Fibroblast of the aortic adventitia (primary cell): ENCODE measurements at places on chromosomes 12 and 14.

DNA sequence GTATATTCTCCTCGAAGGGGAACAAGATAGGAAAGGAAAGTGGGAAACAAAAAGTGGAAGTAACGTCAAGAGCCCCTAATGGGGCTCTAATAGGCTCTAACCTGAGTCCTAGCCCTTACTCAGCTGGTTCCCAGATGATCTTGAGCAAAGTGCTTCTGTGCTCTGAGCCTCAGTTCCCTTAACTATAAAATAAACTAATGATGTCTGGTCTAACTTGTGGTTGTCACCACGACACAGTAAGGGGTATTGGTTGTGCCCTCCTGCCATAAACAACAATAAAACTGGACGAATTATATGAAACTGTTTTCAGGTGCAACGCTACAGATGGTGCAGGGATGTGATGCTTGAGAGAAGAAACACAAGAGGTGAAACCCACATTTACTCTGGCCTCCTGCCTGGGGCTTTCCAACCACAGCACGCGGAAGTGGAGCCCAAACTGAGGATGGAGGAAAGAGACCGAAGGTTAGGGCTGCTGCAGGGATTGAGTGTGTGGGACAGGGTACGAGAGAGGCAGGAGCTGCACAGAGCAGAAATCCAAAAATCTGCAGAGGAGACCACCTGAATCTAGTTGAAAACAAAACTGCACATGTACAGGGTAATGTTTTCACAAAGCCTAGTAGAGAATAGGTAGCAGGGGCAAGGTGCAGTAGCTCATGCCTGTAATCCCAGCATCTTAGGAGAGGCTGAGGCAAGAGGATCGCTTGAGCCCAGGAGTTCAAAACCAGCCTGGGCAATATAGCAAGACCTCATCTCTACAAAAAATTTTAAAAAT, 45.6 kb upstream of the BCL2L14 start:
- no peak for DNase-seq

DNA sequence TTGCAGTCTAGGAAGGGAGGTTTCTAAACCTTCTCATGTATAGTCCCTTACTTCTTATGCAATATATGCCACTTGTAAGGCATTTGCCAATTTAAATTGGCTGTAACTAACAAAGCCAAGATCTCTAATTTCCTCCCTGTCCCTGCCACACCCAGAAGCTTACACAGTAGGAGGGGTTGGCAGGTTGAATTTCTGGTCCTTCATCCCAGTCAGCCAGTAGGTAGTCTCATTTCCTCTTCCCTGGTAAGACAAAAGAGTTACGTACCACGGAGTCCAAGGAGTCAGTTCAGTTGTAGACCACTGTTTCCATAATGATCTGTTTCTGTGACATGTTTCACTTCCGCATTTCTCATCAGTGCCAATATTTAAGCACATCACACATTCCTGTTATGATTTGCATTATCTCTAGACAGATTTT, 47.0 kb upstream of the PLBD1 start:
- DNase-seq, result no peak

DNA sequence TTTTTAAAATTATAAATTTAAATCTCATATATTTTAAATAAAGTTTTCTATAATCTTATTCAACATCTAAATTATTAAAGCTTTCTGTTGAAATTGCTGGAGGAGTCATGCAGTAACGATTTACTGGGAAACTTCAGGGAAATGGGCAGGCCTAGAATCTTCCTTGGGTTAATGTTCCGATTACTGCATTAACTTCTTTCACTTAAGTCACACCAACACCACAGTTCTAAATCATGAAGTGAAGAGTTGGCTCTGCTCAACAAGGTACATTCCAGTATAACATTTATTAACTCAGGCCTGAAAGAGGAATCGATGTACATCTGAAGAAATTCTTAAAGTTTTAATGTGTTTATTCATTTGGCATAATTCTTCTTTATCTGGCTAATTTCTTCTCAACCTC, 244.3 kb downstream of the CCER1 start:
- DNase-seq, result no peak

DNA sequence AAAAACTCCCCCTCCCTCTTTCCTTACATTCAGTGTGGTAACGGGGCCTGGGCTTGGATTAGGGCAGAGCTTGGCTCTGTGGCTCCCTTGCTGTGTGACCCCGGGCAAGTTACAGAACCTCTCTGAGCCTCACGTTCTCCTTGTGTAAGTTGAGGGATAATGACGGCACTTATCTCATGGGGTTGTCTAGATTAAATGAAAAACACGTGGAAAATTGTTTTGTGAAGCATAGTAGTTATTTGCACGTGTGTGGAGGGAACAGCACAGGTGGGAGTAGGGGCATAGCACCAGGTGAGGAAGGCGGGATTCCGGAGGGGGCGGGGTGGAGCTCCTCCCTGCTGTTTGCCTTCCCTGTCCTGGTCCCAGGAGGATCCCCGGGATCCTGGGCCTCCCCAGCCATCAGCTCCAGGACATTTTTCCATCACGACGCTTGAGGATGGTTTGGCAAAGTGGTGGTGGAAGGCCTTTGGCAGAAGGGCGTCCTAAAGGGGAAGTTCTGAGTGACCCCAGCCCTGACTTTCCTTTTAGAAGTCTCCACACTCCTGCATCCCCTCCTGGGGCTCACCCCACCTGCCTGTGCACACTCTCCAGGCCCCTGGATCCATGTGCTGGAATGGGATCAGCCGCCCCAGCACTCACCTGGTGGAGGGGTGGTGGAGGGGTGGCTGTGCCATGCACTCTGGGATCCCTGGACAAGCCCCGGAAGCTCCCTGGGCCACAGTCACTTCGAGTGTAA, 22.7 kb downstream of the LRTM2 start:
- no peak for DNase-seq

DNA sequence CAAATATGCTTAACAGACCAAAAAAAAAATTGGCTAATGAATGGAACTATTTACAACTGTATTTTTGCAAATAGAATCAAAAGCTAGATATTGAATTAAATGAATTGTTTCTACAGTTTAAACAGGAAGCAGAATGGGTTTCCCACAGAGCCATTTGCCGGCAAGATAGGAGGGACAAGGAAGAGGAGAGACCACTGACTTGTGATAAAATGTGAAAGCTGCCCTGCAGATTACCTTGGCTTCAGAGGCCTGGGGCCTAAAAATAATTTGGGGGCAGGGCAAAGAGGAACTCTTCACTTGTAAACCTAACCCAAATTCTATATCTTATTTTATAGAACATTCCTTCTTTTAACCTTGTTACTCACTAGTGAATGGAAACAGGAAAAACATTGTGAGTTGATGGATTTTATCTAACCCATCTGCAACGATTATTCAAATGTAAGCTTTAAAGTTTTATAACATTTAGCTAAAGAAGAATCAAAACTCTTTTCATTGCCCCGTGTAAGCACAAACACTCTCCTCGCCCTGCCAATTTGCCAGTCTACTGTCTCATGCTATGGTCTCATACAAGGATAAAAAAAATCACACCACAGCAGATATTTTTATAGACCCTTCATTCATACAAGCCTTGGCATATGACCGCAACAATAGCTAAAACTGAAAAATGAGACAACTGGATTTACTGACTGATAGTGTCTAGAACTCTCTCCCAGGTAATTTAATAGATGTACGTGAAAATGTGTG, 49.5 kb upstream of the MDM1 start:
- no peak for DNase-seq

DNA sequence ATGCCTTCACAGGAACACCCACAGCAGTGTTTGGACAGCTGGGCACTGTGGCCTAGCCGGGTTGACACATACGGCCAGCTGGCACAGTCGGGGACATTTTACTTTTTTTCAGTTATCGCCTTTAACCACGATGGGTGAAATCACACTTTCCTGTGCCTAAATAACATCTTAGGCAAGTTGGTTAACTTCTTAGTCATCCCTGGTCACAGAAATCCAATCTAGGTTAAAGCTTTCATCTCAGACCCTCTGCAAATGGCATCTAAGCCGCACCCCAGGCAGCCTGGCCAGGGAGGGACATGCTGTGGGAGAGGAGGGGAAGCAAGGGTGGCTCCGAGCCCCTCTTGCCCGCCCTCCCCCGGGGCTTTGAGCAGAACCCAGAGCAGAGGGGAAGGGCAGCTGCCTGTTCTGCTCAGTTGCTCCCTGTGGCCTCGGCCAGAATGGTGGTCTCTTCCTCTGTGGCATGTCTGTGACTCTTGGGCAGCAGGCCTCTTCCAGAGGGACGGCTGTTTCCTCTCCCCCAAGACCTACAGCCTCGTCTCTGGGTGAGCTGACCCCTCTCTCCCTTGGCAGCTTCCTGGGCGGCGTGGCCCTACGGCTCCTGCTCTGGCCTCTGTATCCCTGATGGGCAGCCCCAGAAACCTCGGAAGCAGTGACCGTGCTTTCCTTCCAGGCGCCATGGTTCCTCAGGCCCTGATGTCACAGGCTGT, 85.4 kb upstream of the DYNC1H1 start:
- DNase-seq, result no peak
